Activated CD8-positive, alpha-beta memory T cell treated with anti-CD3 and anti-CD28 coated beads, Interleukin-2, amount 50 U/mL, for 4 hours (primary cell): ENCODE measurements at places on chromosomes 6 and 20.

- DNase-seq = no peak
These were observed 522.5 kb downstream of the CD83 start for GRCh38 chr6:14639983-14640599.

GRCh38 chr6:169589293-169589692, 112.5 kb downstream of the WDR27 start:
- no peak for DNase-seq

DNA sequence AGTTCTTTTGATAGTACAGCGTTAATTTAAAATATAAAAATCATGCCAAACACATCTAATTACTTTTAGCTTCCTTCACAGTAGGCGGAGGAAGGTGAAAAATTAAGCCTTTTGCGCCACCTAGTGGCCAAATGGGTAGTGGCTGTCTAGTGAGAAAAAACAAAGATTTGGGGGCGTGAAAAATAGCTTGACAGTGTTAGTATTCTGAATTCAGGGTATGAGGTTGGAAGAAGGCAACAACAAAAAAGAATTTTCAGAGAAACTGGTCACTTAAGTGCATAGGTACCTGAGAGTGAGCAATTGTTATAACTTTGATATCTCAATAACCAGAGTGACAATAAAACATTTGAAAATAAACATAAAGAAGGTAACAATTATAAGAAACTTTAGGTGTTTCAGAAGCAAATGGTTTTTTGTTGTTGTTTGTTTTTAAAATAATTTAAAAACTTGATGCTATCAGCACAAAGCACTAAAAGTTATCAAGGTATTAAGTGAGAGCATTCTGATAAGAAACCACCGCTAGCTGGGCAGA, 14.3 kb downstream of the PSMB9 start:
- peak; percentile 89 for DNase-seq

- DNase-seq = no peak
These were observed 82.3 kb upstream of the GCM1 start for GRCh38 chr6:53230775-53231467.

GRCh38 chr6:72080260-72080941, 194.1 kb downstream of the RIMS1 start:
- DNase-seq = no peak

DNA sequence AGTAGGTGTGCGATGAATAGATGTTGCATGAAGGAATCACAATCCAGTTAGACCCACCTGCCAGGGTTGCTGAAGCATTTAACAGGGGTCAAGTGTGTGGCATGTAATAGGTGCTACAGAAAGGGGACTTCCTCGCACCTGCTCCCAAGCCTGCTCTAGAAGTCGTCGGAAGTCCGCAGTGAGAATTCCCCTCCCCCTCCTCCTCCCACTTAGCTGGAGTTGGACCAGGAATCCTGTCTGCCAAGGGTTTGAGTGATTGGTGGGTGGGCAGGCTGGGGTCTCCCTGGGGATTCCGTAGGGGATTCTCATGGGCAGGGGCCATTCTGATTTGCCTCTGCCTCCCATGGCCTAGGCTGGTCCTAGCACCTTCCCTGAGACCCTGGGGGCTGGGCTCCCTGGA, 10.3 kb downstream of the SCRT2 start:
- DNase-seq = no peak

DNA sequence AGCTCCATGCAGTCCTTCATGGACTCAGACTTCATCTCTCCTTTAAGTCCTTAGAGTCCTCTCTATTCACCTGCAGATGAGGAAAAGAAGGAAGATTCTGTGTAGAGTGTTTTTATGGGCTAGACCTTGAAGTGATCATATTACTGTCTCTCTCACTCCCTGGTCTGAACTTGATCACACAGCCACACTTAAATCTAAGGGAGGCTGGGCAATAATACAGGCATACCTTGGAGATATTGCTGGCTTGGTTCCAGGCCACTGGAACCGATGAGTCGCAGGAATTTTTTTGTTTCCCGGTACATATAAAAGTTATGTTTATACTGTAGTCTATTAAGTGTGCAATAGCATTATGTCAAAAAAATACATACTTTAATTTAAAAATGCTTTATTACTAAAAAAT, 59.2 kb upstream of the FOXO3 start:
- DNase-seq = no peak

- no peak for DNase-seq
These were observed 30.8 kb downstream of the METTL24 start for GRCh38 chr6:110327391-110327790.

- no peak for DNase-seq
These were observed 14.3 kb upstream of the FAM135A start for GRCh38 chr6:70398783-70399728.

GRCh38 chr6:18829272-18829870, 442.2 kb downstream of the RNF144B start:
- DNase-seq = no peak

DNA sequence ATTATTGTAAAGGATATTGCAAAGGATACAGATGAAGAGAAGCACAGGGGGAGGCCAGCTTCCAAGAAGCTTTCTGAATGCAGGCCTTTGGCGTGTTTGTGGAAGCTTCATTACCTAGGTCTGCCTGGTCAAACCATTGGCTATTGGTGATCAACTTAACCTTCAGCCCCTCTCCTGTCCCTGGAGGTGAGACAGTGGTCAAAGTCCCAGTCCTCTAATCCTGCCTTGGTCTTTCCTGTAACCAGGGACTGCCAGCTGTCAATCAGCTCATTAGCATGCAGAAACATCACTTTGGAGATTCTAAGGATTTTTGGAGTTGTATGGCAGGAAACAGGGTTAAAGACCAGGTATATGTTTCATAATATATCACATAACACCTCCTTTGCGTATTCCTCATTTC, 13.0 kb downstream of the RIN2 start:
- no peak for DNase-seq
